B cell (primary cell): ENCODE measurements at places on chromosomes 5 and 9. TPM values are rescaled to one million over a fixed set of nuclear protein-coding genes. Genes with fewer than 3 reads are reported as not detected.

OR1J1 gene
- not detected in 2 replicates for total RNA-seq

EQTN gene
- 0.95 TPM in 1 of 2 replicates, not detected in the other for total RNA-seq

SMIM27 gene
- total RNA-seq = 16.3 and 20.9 TPM in 2 replicates

GRCh38 chr5:138732466-138732865, 20.8 kb upstream of the CTNNA1 start:
- no peak for DNase-seq

ZNF454 gene
- total RNA-seq = 0.22 TPM in 1 of 2 replicates, not detected in the other

ISCA1 gene
- total RNA-seq = 29.4 and 32.7 TPM in 2 replicates

DNA sequence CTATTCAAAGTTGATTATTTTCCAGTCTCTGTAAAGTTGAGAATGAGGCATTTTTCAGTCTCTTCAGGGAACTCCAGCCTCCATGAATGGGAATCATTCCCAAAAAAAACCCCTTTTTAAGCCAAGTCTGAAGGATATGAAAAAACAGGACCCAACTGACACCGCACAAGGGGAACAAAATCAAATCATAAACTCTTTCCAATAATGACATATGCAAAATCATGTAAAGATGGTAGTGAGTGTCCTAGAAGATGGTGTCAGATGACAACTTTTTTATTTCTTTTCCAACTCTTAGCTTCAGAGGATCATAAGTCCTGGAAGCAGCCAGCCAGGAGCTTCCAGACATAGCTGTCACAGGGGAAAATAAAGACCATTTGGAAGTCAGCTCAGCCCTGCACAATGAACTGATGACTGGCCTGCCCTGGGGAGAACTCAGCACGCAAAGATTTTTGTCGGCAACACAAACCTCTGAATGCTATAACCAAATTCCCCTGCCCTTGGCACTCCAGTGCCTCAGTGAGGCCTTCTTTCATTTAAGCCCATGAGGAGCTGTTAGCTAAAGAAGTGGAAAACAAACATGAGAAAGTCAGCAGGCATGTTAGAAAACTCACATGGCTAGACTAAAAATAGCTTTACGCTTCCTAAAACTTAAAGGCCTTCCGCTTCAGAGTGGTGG, 85.4 kb downstream of the SLC1A3 start:
- DNase-seq = no peak
